ENCODE measurements at places on chromosomes 7 and 10. TPM values are rescaled to one million over a fixed set of nuclear protein-coding genes. Genes with fewer than 3 reads are reported as not detected.

DNA sequence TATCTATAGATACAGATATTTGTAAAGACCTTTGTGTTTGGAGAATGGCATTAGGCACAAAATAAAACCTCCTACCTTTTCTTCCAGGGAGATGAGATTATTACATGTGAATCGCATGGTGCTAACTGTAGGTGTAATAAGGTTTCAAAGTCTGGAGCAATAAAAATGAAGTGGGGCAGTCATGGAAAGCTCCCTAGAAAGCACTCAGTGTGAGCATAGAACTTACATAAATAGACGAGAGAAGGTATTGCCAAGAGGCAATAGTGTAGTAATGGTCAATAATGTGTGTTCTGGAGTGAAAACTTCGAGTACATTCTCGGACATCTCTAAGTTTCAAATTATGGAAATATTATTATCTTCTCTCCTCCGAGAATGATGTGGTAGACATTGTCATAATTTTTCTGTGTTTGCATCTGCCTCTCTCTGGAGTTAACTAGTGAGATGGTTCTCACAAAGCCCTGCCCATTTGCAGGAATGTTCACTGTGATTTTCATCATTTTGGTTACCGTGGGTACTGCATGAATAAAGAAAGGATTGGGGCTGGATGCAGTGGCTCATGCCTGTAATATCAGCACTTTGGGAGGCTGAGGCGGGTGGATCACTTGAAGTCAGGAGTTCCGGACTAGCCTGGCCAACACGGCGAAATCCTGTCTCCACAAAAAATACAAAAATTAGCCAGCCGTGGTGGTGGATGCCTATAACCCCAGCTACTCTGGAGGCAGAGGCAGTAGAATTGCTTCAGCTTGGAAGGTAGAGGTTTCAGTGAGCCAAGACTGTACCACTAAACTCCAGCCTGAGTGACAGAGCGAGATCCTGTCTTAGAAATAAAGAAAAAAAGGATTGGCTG lies 10.6 kb downstream of the VIM start:
- DNase-seq, result no peak

The PLAC9 gene
- 12.0 TPM for total RNA-seq

GRCh38 chr7:25029075-25029474 lies 49.1 kb upstream of the OSBPL3 start:
- DNase-seq, result no peak

The ANTXRL gene
- not detected for total RNA-seq

DNA sequence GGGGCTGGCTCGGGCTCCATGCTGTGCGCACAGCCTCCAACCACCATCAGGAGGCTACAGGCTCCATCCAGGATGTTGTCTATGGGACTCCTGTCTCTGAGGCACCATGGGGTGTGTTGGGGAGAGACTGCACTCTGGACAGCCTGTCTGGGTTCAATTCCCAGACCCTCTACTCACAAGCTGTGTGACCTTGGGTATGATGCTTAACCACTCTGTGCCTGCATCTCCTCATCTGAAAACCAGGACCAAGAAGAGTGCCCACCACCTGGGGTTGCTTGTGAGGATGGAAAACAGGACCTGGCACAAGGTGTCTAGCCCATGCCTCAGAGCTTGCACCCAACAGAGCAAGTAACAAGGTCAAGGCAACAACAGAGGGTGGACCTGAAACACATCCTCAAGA lies 109.8 kb downstream of the KCNMA1 start:
- no peak for DNase-seq

DNA sequence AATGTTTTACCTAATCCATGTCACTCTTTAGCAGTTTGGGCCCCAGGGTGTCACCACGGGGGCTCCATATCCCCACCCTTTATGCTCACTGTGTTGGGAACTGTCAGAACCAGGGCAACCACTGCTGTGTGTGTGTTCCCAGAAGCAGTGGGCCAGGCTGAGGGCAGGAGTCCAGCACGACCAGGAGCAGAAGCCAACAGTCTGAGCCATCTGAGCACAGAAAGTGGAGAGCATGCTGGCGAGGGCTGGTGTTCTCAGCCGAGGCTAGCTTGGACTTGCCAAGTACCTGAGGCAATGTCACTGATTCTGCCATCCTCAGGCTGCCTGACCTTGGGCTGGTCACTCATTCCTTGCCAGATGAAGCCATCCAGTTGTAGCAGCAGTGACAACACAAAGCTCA lies 285.0 kb downstream of the BMPER start:
- no peak for DNase-seq

The TRIM73 gene
- total RNA-seq, result 10.8 TPM

DNA sequence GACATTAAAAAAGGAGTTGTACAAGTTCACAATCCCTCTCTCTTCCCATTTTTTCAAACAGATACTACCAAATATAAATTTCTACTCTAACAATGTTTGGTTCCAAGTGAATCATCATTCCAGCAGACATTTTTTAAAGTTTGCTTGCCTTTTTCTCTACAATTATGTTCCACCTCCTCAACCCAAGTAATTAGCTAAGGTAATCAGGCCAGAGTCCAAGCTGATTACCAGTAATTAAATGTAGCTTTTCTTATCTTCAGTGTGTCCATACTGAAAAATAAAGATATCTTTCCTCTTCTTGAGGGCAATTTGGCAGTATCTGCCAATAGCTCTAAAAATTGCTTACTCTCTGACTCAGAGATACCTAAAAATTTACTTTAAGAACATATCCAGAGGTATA lies 126.0 kb downstream of the ITGB8 start:
- DNase-seq, result no peak

The BCCIP gene
- 36.7 TPM for total RNA-seq

The ELFN1 gene
- 1.7 TPM for total RNA-seq

- no peak for DNase-seq
These were observed 250.9 kb downstream of the CHCHD3 start for GRCh38 chr7:132830941-132831340.

DNA sequence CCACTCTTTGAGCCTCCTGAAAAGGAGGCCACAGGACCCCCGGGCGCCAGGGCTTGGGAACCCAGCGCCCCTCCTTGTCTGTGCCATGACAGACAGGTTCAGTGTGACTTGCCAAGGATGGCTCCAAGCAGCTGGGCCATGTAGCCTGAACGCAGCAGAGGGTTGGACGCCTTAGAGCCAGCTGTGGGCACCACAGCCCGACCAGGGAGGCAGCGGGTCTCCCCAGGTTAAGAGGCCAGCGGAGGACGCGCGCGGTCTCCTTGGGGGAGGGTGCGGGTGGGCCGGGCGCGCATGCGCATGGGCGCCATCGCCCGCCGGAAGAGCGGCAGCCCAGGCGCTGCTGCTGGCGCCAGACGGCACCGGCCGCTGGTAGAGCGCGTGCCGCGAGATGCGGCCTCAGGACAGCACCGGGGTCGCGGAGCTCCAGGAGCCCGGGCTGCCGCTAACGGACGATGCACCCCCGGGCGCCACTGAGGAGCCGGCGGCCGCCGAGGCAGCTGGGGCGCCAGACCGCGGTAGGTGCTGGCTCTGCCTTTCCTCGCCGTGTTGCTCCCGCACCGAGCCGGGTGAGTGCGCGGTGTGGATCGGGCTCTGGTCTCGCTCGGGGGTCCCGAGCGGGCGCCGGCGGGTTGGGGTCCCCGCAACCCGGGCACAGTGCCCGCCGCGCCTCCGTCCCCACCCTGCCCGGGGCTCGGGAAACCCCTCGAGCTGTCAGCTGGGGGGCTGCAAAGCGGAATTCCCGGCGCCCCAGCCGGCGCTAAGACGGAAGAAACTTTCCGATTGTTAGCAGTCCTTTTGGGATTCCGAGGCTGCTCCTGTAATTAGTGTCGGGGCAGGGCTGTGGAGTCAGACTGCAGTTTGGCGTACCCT lies at the start of gene SLC35G1:
SLC35G1 (plus strand) TSS at position 333 of the 870 bp plus-strand sequence; CDS start at position 389, 56 bp downstream.
- DNase-seq, result no peak

The SH2D4B gene
- not detected for total RNA-seq

The CYP2E1 gene
- total RNA-seq, result 24.1 TPM

The LIPJ gene
- 0.44 TPM for total RNA-seq

- peak; percentile 73 for DNase-seq
These were observed 13.7 kb upstream of the KBTBD2 start for GRCh38 chr7:32905175-32905662.

The WIPF3 gene
- total RNA-seq, result 0.30 TPM

GRCh38 chr7:43808410-43808809 lies 49.9 kb downstream of the BLVRA start:
- no peak for DNase-seq

DNA sequence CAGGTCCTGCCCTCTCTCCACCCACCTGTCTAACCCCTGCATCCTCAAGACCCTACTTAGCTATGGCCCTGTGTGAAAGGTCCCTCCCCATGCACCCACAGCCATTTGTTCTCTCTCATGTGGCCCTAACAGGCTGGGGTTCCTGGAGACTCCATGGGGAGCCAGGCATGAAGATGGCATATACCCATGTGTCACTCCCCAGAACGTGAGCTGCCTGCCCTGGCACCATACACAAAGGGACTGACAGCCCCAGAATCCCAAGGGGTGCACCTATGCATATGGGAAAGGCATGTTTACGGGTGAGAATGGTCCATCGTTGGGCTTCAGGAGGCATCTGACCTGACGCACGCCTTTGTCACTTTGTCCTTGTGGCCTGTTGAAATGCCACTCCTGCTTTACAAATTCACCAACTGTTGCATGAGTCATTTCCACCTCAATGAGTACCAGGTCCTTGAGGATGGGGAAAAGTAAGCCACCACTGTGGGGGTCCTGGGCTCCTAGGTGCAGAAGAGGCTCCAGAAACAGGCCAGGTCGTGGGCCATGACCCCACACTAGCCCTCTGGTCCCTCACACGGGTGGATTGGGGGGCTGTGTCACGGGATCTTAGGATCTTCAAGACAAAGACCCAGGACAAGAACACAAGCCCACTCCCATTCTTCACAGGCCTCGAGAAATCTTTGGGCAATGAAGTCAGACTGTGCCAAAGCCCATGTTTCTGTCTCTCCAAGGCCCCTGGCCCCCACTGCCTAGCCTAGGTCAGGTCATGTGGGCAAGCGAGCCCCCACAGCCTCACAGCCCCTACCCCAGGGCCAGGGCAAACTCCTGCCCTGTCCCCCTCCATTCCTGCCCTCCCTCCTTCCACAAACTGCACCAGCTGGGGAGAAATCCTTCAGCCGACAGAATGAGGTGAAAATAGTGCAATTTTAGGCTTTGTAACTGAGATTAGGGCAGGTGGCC lies 8.6 kb downstream of the GPRIN2 start:
- DNase-seq, result peak; percentile 80

- DNase-seq, result no peak
These were observed 16.4 kb downstream of the KCNH2 start for GRCh38 chr7:150961510-150962289.

The C10orf143 gene
- 4.9 TPM for total RNA-seq

- DNase-seq, result no peak
These were observed 328.4 kb upstream of the AOAH start for GRCh38 chr7:37052705-37053104.

GRCh38 chr7:1210979-1211608 lies 21.6 kb upstream of the UNCX start:
- no peak for DNase-seq

The LAMB1 gene
- total RNA-seq, result 216 TPM

The C10orf62 gene
- not detected for total RNA-seq

The STK17A gene
- total RNA-seq, result 17.1 TPM

The FANK1 gene
- 7.4 TPM for total RNA-seq

The CPSF4 gene
- total RNA-seq, result 35.0 TPM

- no peak for DNase-seq
These were observed 135.7 kb downstream of the OR13A1 start for GRCh38 chr10:45179691-45180090.

The TIAL1 gene
- 52.8 TPM for total RNA-seq

GRCh38 chr7:100367251-100367620 lies 6.1 kb upstream of the PILRA start:
- DNase-seq, result no peak

The FASTK gene
- total RNA-seq, result 76.8 TPM

DNA sequence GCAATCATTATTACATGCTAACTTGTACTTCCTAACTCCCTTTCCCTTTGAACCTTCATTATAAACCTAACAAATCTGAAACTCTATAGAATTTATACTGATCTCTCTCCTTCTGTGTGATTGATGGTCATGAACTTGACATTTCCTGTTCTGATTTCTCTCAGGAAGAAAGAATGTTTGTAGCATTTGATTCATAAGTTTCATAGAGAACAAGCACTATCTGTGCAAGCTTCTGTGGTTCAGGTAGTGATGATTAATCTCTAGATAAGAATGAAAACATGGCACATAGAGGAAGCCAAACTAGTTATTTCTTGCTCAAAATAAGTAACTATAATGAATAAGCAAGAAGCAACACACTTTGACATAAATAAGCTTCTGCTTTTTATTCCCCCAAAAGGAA lies 34.2 kb downstream of the TFPI2 start:
- DNase-seq, result no peak

DNA sequence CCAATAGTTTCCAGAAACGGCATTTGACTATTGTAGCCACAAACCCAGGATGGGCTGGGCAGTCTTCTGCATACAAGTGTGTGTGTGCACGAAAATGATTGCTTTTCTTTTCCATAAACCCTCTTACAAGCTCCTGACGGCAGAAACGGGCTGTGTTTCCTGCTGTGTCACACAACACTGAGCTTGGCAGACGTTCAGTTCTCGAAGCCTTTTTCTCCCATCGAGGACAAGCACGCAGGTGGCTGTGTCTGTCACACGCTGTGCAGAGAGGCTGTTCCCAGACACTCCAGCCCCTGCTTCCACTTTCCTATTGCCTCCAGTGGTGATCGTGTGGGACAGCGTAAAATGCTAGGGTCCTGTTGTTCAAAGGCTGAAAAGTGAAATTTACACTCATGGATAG lies 32.1 kb downstream of the RBAK start:
- no peak for DNase-seq

DNA sequence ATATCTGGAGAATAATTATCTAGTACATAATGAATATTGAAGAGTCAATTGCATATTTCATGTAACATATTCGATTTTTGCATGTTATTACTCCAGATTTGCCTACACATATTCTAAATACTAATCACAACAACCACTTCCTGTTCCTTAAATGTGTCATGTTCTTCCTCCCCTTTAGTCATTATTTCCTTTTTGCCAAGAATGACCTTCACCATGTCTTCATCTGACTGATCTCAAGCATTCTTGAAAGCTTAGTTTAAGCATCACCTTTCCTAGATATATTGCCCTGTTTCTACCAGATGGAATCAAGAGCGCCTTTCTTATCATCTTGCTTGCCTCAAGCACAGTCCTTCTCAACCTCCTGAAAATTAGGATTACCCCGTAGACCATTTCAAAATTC lies 23.5 kb upstream of the MEOX2 start:
- no peak for DNase-seq

All from suprapubic skin (tissue), 4 donors.